ENCODE measurements at places on chromosomes 1 and 21.

- no peak for DNase-seq
Measured at GRCh38 chr1:5664906-5665875, 327.0 kb downstream of the NPHP4 start.

- no peak for DNase-seq
Measured at GRCh38 chr1:159983681-159984080, 29.6 kb upstream of the SLAMF9 start.

DNA sequence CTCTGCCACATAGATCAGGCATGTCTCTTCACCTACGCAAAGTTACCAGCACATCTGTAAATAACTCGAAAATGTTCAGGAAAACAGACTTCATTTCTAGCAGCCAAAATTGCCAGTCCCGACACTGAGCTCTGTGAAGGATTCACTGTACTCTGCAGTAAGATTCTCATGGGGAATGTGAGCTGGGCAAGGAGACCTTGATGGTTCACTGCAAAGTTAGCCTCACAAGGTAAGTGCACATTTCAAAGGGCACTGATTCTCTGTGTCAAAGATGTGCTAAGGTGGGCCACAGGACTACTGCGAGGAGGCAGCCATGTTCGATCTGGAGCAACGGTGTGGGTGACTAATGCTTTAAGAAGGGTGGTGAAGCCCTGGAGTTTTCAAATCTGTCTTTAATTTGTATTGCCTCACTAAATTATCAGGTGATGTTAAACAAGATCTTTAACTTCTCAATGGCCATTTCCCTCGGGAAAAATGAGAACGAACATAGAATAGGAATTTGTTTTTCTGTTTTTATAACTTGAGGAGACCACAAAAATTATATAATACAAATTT lies 25.2 kb downstream of the STPG1 start:
- no peak for DNase-seq

DNA sequence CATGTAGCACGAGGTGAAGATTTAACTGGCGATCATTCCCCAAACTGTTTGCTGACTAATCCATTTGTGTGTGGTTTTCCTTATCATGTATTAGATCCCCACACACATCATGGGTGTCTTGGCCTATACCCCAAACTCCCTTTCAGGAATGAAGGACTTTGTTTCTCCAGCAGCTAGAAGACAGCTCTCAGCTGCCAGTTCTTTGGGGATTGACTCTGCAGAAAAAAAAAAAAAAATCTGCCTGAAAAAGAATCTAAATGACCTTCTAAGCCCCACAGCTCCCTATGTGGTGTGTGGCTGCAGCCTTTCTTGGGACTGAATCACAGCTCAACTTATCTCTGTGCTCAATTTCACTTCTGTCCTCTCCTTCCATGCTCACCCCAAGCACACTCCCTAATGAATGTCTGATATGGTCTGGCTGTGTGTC lies 256.3 kb upstream of the DUSP10 start:
- DNase-seq, result peak; percentile 80

DNA sequence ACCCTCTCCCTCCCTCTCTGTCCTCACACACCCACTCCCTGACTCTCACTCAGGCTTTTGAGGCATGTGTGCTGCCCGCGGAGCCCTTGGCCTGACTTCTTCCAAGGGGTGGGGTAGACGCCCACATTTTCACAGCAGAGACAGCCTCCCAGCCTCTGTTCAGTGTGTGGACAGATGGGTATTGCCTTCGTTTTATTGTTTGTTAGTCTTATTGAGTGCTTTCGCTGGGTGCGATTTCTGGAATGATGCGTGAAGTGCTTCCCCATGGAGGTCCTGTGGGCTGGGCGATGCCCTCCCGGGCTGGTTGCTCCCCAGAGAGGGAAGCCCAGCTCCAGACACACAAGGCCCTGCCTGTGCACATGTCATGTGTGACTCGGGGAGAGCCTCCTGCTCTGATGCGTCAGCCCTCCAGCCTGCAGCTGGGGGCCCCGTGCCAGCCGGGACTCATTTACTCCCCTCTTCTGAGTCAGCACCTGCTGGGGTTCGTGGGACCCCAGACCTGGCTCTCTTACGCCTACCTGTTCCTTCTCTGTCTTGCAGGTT lies 14.7 kb downstream of the PDXK start:
- DNase-seq, result no peak

GRCh38 chr21:39137248-39138178 lies 45.7 kb downstream of the PSMG1 start:
- peak; percentile 91 for DNase-seq

DNA sequence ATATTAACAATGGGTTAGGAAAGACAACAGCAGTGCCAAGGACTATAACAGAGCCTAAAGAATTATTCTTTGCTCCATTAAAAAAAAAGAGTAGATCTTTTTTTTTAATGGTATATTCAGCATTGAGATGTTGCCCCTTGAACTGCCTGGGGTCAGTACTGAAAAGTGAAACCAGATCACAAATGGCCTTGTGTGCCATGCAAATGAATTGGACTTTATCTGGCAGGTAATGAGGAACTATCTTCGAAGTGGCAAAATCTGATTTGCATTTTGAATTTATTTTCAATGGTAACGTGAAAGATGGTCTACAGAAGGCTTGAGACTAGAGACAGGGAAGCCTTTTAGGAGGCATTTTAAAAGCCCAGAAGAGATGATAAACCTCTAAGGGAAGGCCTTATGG lies 21.4 kb upstream of the PKN2 start:
- no peak for DNase-seq

DNA sequence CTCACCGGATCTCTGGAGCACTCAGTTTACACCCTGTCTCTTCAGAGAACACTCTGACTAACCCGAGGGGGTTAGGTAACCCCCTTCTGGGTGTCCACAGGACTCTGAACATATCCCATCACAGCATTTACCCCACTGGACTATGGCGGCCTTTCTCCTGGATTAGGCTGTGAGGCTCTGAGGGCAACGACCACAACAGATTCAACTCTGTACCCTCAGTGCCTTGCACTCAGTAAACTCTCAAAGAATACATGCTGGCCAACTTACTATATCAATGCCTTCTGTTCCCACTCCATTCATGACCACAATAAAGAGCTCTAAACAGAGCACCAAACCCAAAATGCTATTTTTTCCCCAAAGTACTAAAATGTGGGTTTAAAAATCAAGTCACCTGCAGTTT lies 5.4 kb downstream of the MECR start:
- DNase-seq, result no peak
